Stimulated activated naive CD8-positive, alpha-beta T cell treated with anti-CD3 and anti-CD28 coated beads, Interleukin-15, amount 100 ng/mL, for 72 hours (primary cell): ENCODE measurements at places on chromosomes 6 and 20.
A peak's percentile ranks its signal among the peaks of the same experiment; 100 is the strongest.

DNA sequence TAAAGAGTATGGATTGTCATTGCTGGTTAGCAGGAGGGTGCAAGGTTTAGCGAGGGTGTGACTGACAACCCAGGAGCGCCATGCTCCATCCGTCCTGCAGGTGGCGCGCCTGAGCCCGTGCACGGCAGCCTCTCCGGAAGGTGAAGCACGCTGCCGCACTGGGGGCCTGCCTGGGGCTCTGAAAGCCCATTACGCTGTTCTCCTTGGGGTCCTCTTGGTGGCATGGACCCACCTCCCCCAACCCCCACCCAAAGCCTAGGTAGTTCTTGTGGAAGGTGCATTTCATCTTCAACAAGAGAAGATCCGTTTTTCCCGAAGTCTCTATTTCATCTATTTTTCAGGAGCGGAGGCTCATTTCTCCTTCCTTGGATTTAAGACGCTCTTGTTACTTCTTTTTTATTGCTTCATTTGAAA is 197.4 kb upstream of the KCNG1 start:
- peak; percentile 66 for DNase-seq

DNA sequence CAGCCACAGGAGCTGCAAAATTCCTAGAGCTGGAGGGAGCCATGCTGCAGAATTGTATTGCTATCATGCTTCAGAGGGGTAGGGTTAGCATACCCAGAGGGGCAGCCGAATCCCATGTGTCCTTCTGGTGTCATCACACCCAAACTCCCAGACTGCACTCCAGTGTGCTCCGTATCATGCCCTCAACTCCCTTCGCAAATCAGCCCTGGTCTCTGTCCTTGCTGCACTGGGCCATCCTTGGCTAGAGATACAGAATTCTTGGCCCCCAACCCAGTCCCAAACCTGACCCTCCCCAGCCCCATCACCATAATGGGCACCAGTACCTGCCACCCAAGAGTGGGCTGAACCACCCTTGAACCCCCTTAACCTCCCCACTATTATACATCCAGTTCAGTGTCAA is 138.3 kb downstream of the ANKRD60 start:
- DNase-seq: no peak

DNA sequence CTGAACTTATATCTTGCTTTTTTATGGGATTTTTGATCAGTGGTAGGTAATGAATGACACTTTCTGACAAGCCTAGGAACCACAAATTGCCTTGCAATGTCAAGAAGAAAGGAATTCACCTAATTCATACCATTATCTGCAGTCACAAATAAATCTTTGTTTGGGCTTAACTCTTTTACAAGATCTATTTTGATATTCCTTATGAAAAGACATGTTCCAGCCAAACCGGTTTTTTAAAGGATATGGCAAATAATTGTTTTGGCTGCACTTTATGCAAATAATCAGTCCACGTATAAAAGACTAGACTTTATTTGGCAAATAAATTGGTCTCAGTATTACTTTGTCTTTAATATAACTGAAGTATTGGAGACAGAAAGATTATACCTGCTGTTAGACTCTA is 771.7 kb upstream of the ADGRB3 start:
- DNase-seq: no peak

DNA sequence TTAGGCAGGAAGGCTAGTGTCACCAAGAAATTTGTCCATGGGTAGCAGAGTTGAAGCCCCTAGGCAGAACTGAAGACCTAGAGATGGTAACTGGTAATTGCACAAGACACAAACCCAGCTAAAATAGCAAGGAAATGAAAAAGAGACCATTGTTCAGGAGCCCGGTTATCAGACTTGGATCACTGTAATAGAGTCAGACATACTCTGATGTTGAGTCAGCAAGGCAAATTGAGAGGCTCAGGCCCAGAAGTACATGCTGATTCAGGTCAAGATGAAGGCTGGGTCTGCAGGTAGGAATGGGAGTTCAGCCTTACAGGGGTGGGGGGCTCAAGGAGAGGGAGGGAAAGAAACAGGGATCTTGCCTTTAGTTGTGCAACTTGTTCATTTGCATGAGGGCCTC is 6.5 kb upstream of the TMEM242 start:
- DNase-seq: no peak

GRCh38 chr6:53119772-53120409 is 28.8 kb downstream of the GCM1 start:
- no peak for DNase-seq

GRCh38 chr6:4979426-4979825 is 24.4 kb downstream of the RPP40 start:
- no peak for DNase-seq

DNA sequence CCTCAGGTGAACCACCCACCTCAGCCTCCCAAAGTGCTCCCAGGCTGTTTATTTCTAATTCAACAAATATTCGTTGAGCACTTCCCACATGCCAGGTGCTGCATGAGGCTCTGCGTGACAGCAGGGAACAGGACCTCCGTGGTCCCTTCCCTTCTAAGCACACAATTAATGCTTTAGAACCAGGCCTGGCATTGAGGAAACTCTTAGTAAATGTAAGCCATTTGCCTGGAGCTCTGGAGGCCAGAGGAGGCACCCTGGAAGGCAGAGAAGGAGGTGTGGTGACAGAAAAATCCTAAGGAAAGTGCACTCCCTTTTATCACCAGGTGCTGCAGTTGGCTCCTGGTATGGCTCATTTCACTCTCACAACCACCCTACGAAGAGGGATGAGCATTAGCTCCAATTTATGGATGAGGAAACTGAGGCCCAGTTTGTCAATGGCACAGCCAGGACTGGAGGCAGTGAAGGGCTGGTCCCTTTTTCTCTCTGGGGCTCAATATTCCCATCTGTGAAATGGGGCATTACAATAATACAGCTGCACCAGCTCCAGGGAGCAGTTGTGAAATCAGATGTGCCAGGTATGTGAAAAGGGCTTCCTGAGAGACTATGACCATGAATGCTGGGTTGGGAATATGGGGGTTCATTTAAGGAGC is 8.1 kb upstream of the ID1 start:
- no peak for DNase-seq

- peak; percentile 50 for DNase-seq
Measured at GRCh38 chr6:155418017-155418761, 37.5 kb downstream of the NOX3 start.

DNA sequence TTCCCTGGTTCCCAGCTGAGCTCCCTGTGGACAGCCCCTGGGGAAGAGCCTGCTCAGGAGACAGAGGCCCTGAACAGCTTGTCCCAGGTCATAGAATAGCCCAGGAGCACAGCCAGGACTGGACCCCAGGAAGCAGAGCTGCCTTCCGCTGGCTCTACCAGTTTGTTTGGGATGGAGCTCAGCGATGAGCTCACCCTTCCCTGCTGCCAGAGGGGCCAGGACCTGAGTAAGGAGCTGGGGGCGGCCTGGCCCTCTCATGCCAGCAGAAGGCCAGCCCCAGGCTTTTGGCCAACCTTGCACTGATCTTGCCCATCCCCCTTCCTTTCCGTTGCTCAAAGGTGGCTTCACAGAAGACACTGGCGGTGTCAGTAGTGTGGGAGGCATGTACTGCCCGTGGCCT is 17.5 kb downstream of the MMP24OS start:
- DNase-seq: no peak

GRCh38 chr6:33080127-33081089 is 4.6 kb downstream of the HLA-DPB1 start:
- DNase-seq: no peak

GRCh38 chr6:29336269-29336668 is 32.4 kb downstream of the OR5V1 start:
- DNase-seq: no peak

- peak; percentile 64 for DNase-seq
Measured at GRCh38 chr20:31560094-31560745, 44.9 kb upstream of the ID1 start.

GRCh38 chr6:16130932-16131387 is 2.1 kb downstream of the MYLIP start:
- peak; percentile 52 for DNase-seq

DNA sequence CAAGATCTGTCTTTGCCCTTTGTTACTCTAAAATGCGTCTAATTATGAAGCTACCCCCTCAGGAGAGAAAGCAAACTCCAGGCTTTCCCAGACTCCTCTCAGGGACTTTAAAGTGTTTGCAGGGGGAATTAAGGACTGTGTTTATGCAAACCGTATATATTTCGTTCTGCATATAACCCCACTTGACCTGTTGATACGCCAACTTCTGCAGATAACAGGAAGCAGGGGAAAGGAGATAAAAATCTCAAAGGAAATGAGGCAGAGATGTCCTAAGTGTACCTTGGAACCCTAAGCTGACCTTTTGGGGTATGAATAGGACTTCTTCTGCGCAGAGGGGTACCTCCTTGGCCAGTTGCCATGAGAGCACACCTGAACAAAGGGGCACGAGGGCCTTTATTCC is 8.1 kb downstream of the SYCP2L start:
- DNase-seq: no peak

- no peak for DNase-seq
Measured at GRCh38 chr6:19929312-19929711, 92.1 kb downstream of the ID4 start.

DNA sequence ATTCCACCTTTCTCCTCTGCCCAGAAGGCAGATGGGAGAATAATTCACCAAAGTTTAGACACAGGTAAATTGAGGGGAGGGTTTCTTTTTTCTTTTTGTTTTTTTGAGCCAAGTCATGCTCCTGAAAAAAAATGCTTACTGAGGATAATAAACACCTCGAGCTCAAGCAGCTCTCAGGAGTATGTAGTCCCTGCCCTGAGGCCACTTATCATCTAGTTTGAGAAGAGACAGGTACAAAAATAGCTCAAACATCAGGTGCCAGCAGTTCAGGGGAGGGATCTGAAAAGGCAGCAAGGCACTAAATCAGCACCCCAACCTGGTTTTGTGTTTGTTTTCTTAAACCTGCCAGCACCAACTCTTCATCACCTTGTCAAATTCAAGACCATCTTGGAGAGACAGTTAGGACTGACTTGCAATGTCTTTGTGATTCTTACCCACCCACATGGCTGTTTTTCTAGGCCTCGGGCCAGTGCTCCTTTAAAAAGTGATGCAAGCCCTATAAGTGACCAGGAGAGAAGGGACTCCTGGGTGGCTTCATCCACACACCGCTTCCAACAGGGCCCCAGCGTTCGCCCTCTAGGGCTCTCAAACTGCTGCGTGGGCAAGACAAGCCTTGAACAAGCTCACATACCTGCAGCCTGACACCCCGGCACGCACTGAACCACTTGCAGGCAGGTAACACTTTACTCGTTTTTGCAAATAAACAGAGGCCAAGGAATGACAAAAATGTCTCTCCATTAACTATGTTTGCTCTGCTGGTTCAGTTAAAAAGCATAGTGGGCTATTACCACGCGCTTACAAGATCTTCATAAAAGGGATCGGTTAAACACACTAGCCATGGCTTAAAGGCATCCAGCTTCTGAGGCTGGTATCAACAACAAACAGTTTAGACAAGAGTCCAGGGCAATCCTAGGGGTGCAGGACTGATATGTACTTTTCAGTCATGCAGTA is 13.9 kb downstream of the JAG1 start:
- DNase-seq: no peak

- DNase-seq: no peak
Measured at GRCh38 chr6:7413151-7413823, 23.7 kb downstream of the RIOK1 start.

DNA sequence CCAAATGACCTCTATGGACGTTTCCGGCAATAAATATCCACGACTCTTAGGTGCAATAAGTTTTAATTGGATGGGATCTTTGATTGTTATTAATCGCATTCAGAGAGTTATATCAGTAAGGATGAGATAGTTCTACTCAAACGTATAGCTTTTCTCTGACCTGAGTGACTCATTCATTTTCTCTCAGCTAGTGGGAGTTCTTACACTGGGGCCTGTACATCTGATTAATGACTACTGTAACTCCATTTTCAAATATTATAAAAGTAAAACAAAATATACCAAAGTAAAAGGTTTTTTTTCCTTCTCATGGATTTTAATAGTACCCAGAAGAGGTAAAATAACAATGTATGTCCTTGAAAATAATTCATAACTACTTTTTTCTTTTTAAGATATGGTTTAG is 41.1 kb upstream of the SAMD5 start:
- no peak for DNase-seq

- DNase-seq: no peak
Measured at GRCh38 chr6:126376682-126377081, 36.8 kb downstream of the CENPW start.
